ENCODE measurements at places on chromosomes 12 and 14. TPM values are rescaled to one million over a fixed set of nuclear protein-coding genes. Genes with fewer than 3 reads are reported as not detected.

DNA sequence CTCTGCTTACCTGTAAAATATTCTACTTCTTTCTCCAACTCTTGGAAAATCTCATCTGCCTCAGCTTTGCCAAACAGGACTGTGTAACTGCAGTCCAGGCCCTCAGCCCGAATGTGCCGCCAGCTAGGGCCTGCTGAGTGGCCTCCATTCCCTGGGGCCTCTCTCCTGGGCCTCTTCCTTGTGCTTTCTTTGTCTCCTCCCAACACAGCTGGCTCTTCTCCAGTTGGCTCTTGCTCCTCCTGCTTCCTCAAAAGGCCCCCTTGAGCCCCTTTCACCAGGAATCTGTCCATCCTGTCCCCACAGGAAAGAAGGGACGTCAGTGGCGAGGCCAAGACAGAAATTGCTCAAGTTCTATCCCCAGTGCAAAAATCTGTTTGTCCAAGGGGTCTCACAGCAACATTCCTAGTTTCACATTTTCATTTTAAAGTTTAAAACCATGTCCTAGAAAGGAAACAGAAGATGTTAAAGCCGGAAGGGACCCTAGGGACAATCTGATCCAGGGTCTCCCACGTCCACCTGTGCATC, 713 bp downstream of the ALKBH2 start:
- DNase-seq = peak; percentile 20

GRCh38 chr12:59472273-59472672, 123.6 kb upstream of the SLC16A7 start:
- no peak for DNase-seq

GRCh38 chr12:116642106-116642505, 82.9 kb downstream of the MAP1LC3B2 start:
- DNase-seq = no peak

- peak; percentile 59 for DNase-seq
Measured at GRCh38 chr12:126182619-126183236, 1117.5 kb downstream of the AACS start.

GRCh38 chr12:71999795-72000194, 61.1 kb downstream of the TPH2 start:
- no peak for DNase-seq

DNA sequence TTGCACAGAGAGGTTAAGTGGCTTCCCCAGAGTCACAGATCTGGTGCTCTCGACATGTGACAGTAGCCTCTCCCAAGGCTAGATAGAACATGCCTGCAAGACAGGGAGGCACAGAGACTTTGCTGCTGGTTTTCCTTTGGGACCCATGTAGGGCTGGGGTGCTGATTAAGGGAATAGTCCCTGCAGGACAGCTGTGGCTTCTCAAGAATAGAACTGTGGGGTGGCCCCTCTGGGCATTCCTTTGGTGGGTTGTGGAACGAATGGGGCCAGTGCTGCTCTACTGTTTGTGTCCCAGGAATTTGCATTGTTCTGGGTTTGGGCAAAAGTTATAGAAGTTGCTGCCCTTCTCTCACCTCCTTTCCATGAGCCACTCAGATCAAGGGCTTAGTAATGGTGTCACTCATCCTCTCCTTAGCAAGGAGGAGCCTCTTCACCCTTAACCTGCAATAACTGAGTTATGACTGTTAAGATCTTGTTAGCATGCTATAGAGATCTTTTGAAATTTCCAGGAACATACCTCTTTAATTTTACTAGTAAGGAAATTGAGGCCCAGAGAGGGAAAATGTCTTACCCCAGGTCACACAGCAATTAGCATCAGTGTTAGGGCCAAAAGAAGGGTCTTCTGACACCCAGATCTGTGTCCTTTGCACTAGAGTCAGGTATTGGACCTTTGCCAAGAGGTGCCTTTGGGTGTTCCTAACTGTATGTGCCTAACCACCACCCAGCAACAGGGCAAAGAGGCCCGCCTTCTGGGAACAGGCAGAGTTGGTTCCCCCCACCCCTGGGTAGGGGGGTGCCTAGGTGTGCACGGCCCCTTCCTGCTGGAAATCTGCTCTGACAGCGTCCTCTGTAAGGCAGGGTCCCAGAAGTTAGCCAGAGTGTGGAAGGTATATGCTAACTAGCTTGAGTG, 31.4 kb downstream of the CD9 start:
- no peak for DNase-seq

DNA sequence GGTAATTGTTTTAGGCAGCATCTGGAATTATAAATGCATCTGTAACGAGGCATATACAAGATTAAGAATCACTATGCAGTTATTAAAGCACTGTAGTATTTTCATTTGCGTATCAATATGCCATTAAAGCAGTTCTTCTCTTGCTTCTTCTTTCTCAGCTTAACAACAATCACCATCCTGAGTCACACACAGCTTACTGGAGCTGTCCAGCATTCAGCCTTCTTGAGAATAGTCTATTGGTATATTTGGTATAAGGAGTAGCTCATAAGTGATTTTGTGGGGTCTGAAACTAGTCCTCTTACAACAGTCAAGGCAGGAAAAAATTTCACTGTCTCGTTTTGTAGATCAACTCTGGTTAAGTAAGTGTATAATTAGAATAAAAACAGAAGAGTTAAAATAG, 523.0 kb upstream of the FOXG1 start:
- no peak for DNase-seq

- DNase-seq = no peak
Measured at GRCh38 chr12:110619534-110619953, 5.6 kb downstream of the TCTN1 start.

DNA sequence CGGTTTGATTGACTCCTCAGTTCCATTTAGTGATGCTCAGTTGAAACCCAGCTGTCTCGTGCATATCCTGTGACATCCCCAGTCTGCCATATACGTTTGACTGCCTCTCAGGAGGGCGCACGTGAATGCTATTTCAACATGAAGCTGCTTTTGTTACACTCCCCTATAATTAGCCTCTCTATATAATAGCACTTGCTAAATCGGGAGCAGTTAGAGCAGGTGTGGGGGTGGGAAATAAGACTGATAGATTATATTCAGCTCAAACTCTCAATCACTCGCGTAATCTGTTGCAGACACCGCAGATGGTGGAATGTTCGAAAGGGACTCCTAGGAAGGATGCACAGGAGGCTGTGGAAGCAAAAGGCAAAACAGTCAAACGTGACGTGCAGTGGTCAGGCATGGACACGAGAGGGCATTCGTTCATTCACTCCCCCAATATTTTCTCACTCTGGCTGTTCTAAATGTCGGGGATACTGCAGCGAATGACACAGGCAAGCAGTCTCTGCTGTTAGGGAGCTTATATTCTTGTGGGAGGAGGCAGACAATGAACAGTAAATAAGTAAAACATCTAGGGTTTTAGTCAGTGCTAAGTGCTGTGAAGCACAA, 29.8 kb downstream of the KCNA1 start:
- DNase-seq = no peak

DNA sequence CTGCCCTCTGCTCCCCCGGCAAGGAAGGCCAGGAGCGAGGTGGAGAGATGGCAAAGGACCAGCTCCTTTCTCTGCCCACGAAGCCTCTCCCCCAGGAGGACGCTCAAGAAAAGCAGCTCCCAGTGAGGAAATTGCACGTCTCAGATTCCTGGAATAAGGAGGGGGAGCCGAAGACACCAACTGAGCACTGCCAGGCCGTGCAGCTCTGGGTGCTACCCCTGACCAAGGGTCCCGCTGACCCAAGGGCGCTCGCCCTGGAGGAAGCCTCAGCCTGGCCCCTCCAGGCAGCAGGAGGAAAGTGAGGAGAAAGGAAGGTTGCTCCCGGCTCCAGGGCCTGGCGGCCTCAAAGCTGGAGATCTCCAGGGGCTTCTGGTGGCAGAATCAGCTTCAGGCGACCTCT, 174.1 kb upstream of the SFSWAP start:
- no peak for DNase-seq

Gene OTUB2
- total RNA-seq = 1.2 TPM

DNA sequence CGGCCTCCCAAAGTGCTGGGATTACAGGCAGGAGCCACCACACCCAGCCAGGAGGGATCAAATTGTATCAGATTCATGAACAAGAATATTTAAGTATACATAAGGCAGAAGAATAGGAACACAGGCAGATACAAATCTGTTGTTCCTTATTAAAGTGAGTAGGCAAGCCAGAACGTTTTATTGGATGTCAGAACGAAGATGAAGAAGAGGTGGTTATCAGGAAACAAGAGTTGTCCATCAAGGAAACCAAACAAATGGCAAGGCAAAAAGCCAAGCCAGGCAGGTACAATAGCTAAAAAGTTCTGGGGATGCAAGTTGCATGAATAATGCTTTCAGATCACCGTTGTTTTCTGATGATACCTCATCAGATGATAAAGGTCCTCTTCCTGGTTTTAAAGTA, 31.1 kb upstream of the BAZ1A start:
- DNase-seq = no peak

DNA sequence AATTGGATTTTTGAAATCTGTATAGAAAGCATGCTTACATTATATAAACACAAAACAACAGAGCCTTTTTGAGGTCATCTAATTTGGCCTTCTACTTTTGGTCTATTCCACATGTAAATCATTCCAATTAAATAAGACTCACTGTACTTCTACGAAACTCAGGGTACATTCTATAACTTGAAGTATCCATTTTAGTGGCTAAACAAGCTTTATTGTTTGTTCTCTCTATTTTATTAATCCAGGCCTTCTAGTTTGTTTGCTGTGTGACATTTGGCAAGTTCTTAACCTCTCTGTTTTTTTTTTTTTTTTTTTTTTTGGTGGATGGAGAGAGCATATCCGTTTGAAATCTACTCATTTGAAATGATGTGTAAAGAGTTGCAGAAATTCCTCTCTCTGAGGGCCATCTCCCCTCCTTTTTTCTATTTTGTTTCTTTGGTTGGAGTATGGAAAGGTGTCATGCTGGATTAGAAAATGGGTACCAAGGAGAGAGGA, 58.1 kb upstream of the C12orf71 start:
- DNase-seq = no peak

Gene IL23A
- not detected for total RNA-seq

Gene RNASE3
- total RNA-seq = not detected
